ENCODE measurements at places on chromosomes 16 and 17.

DNA sequence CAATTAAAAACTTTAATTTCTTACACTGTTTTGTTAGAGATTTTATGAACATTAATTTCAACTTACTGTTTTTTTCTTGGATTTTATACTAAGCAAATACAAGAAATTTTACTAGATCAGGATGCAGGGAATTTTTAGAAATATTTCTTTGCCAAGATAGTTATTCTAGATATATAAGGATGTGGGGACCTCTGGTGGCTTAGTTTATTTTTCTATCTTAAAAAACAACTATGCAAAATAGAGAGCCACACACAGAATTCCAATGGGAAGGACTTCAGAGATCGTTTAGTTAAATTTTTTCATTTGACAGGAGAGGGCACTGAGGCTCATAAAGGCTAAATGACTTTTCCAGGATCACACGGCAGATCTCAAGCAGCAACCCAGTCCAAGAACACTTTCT lies 23.0 kb upstream of the CAPNS2 start:
- no peak for DNase-seq

GRCh38 chr16:85018529-85019236 lies 7.3 kb upstream of the ZDHHC7 start:
- no peak for DNase-seq

GRCh38 chr16:24753437-24753836 lies 24.0 kb downstream of the TNRC6A start:
- DNase-seq, result peak; percentile 59

DNA sequence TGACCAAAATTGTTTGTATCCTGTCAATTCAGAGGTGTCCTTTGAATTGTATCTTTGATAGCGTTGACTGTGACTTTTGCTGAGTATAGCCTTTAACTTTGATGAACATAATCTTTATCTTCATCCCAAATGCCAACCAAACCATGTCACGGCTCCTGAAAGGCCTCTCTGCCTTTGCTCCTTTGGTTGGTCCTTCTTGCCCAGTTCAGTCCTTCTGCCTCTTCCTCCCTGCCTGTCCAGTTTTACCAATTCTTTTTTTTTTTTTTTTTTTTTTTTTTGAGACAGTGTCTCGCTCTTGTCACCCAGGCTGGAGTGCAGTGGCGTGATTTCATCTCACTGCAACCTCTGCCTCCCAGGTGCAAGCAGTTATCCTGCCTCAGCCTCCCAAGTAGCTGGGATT lies 12.9 kb upstream of the VPS4A start:
- DNase-seq, result no peak

DNA sequence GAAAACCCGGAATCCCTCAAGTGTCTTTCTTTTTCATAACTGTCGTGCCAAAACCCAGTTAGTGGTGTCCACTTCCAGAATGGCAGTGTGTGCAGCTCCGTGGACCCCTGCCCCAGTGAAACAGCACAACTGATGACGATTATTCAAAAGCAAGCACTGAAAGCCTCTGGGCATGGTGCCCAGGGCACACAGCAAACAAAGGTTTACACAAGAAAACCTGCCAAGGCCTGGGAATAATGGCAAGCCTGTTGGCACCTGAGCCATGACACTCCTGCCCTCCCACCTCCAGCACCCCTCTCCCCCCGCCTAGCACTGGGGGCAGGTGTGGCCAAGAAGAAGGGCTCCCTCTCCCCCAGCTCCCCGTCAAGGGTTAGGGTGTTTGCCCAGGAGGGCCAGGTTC lies 2.8 kb downstream of the PKMYT1 start:
- no peak for DNase-seq

GRCh38 chr16:11067697-11068141 lies 123.4 kb downstream of the CLEC16A start:
- DNase-seq, result no peak

DNA sequence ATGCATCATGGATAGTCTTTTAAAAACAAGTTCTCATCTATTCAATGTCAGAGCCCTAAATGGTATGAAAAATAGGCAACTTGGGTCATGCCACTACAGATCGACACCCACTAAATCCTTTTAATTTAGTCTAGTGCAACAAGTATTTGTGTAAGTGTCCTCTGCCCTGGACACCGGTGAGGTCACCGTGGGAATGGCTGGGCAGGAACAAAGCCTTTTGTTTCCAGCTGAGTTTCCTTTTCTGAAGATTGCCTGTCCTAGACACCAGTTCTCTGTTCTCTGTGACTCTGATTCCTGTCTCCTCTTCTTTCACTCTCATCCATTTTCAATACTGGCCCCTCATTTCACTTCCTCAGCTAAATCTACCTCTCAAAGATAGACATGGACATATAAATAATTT lies 446.5 kb downstream of the MAF start:
- no peak for DNase-seq

- DNase-seq, result peak; percentile 91
Measured at GRCh38 chr17:81666342-81667191, at the start of the genes CCDC137 and OXLD1. TSS of gene CCDC137 (plus strand) at chr17:81666737. CDS start at chr17:81666767, 30 bp downstream. TSS of gene OXLD1 (minus strand) at chr17:81666605. CDS start at chr17:81666577, 28 bp downstream.

DNA sequence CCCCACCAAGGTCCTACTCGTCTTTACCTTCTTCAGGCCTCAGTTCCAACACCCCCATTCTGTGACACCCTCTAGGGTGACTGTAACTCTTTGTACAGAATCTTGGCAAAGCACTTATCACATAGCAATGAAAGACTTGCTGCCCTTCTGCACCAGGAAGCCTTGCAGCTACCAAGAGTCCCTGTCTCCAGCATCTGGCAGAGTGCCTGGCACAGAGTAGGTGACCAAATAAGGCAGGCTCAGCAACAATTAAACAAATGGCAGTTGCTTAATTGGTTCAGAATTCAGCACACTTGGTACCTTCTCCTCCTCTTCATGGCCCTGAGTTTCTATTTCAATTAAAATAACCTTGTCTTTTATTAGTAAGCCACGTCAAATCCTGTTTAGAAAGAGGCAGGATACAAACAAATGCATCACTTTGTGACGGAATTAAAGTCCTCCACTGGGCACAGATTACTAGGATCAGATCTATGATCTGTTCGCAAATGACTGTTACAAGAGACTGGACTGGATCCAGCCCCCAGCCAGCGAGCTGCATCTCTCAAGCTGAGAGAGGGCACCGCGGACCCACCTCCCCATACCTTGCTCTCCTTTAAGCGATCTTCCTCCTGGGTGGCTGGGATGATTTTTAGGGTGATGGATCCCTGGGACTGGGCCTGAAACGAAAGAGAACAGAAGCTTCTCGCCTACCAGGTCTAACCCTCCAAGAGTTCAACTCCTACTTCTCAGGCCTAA lies 9.4 kb downstream of the MPP3 start:
- no peak for DNase-seq
